ENCODE measurements at places on chromosomes 2 and 18.
A peak's percentile ranks its signal among the peaks of the same experiment; 100 is the strongest.

- DNase-seq, result no peak
Measured at GRCh38 chr2:10242998-10243925, 59.4 kb upstream of the HPCAL1 start.

DNA sequence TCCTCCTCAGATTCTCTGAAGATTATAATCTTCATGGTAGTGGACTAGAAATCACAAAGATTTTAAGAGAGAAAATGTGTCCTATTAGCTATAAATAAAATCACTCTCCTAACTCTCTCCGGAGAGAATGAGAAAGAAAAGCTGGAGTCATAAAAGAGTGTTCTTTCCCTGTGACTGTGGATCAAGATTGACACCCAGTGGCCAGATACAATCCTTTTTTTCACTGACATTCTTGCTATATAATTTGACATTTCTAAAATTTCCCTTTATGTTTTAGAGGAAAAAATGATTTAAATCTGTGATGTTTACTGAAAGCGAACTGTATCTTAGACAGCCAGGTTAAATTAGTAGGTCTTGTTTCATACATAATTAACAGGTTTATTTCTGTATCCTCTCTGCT is 35.4 kb upstream of the LRP2 start:
- no peak for DNase-seq

DNA sequence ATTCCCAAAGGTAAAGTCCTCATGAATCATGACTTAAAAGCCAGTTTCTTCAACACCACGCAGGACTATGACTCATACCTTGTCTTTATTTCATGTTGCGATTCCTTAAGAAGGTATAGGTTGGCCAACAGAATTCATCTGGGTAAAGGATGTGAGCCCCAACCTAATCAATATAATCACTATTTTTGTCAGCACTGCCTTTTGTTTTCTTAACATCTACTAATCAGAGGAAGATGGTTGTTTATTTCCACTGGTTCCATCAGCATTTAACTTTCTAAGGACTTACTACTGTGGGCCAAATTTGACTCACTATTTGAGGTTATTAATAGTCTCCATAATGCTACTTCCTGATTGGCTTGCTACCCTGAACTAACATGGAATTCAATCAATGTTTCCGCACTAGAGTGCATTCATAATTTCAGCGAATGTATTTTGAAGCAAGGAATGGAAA is 78.6 kb downstream of the SCG2 start:
- no peak for DNase-seq

GRCh38 chr2:86825036-86825692 is 34.5 kb upstream of the CD8A start:
- no peak for DNase-seq

DNA sequence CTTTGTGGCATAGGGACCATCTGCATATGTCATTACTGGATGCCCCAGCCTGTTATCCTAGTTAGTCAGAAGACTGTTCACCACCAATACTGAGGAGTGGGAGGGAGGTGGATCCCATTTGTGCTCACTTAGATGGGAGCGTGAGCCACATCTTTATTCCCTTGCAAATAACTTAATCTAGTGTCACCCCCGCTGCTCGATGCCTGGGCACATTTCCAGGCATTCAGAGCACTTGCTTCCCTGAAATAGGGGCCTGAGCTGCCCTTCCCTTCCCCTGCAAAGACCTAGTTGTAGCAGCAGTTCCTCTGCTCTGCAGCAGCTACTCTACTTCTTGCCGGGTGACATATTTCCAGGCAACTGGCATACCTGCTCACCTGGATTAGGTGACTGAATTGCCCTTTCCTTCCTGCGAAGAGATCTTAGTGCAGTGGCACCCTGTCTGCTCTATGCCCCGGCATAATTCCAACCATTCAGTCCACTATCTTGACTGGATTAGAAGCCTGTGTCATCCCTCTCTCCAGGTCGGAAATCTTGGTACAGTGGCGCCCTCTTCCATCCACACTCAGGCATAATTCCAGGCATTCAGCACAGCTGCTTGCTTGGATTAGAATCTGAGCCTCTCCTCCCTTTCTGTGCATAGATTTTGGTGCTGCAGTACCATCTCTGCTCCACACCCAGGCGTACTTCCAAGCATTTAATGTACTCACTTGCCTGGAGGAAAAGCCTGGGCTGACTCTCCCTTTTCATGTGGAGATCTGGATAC is 1389.1 kb upstream of the TMEFF2 start:
- DNase-seq, result no peak

GRCh38 chr2:164496881-164497280 is 124.4 kb downstream of the GRB14 start:
- DNase-seq, result no peak

DNA sequence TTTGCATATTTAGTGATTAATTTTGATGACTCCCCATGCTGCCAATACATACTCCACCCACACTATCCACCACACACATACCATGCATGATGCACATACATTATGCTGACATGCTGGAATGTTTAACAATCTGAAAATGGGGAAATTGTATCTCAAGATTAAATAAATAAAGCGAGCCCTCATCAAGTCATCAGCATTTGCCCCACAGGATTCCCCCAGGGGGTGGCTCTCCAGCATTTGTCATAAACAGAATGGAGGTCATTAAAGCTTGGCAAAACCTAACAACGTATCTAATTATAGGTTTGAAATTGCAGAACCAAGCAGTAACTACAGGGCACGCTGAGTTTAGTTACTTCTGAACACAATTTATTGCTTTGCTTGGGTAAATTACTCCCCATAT is 141.2 kb upstream of the TACR1 start:
- DNase-seq, result no peak

DNA sequence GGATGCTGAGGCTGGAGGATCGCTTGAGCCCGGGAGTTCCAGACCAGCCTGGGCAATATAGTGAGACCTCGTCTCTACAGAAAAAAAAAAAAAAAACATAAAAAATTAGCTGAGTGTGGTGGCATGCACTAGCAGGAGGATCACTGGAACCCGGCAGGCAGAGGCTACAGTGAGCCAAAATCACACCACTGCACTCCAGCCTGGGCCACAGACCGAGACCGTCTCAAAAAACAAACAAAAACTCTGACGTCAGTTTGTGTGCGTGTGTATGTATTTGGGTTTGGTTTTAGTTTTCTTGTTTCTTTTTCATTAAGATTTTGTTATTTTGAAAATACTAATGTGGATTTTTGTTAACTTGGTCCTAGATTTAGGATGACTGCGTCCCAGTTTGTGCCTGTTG is 19.0 kb downstream of the CEP68 start:
- DNase-seq, result no peak

GRCh38 chr2:78549766-78550165 is 475.7 kb upstream of the REG3G start:
- no peak for DNase-seq

- no peak for DNase-seq
Measured at GRCh38 chr2:60972889-60973656, 44.4 kb upstream of the PEX13 start.

DNA sequence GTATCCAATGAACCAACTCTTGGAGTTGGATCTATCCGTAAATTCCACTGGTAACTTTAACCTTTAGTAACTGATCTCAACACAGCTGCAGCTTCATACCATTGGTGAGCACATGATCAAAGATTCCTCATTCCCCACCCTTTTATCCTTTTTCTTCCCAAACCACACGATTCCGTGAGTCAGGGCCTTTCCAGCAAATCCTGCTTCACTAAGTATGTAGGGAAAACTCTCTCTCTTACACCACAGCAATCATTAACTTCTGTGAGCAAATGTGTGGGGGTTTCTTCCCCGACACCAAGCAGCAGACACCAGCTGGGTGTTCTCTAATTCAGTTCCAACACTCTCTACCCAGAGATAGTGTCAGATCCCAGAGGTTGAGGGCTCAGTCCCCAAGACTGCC is 23.5 kb downstream of the ELP2 start:
- no peak for DNase-seq

GRCh38 chr2:102258386-102259074 is 52.8 kb upstream of the IL1RL1 start:
- no peak for DNase-seq

DNA sequence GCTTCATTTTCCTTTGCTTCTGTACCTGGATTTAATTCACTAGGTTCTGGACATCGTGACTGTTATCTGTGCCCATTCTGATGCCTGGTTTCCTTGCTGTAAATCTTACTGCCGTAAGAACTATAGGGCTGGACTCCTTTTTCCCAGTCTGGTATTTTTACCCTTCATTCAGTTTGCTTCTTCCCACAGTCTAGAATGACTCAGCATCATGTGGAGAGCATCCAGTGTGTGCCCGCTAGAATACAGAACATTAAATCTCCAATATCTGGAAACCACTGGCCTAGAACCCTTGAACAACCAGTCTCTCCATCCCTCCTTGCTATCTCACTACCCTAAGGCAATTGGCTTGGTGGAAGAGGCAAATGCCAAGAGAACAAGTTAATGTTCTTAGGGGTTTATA is 1075.4 kb upstream of the ZEB2 start:
- DNase-seq, result no peak

- no peak for DNase-seq
Measured at GRCh38 chr2:43513796-43514195, 82.0 kb downstream of the THADA start.

GRCh38 chr2:229899604-229900003 is 22.2 kb downstream of the TRIP12 start:
- DNase-seq, result no peak

- no peak for DNase-seq
Measured at GRCh38 chr2:33958591-33958990, 359.5 kb upstream of the FAM98A start.

GRCh38 chr2:31038385-31038784 is 99.9 kb downstream of the GALNT14 start:
- no peak for DNase-seq

- no peak for DNase-seq
Measured at GRCh38 chr18:54119524-54120019, 104.9 kb downstream of the MBD2 start.

DNA sequence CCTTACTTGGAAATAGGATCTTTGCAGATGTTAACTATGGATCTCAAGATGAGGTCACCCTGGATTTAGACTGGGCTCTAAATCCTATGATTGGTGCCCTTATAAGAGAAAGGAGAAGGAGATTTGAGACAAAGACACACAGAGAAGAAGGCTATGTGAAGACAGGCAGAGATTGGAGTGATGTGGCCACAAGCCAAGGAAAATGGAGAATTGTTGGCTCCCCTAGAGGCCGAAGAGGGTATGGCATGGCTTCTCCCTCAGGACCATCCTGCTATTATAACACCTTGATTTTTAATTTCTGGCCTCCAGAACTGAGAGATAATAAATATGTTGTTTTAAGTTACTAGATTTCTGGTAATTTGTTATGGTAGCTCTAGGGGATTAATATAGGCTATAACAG is 7.6 kb downstream of the CYBRD1 start:
- peak; percentile 29 for DNase-seq

GRCh38 chr2:123095219-123095835 is 929.8 kb upstream of the CNTNAP5 start:
- DNase-seq, result no peak

GRCh38 chr2:192585418-192585817 is 390.7 kb upstream of the TMEFF2 start:
- no peak for DNase-seq

DNA sequence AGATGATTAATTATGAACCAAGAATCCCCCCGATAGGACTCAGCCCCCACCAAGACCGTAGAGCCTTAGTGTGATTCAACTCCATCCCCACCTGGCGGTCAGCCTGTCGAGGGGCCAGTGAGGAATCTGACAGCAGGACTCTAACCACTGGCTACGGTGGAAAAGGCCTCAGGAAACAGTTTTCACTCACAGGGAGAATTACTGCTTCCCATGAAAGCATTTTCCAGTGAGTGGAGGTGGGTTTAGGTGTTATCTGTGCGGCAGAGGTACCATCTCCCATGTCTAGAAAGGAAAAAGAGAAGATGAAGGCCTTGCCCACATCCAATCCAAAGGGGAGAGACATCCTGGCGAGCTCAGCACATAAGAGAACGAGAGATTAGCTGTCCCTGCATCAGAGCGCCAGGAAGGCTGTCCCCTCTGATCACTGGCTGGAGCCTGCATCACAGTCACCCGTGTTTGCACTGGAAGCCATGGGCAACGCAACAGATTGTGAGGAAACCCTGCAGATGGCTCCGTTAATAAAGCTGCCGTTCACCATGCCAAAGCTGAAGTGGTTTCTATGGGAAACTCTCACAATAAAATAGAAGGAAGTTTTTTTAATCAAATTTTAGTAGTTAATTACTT is 22.3 kb downstream of the COX7A2L start:
- no peak for DNase-seq

GRCh38 chr18:79100944-79101343 is 31.8 kb downstream of the ATP9B start:
- DNase-seq, result no peak

GRCh38 chr2:36172824-36173223 is 182.8 kb upstream of the CRIM1 start:
- DNase-seq, result no peak

DNA sequence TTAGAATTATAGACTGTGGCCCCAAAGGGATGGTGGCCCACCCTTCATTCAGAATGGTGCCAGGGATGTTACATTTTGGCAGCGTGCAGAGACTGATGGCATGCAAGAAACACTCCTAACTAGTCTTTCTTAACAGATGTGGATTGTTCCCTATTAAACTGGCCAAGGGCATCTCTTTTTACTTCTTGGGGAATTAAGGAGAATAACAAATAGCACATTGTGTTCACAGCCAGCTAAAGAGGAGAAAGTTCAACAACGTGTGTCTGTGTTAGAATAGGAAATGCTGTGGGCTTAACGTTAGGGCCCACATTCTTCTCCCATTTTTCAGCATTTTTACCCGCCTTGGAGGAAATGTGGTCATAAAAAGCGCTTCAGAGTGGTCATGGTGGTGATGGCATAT is 404.8 kb downstream of the CDH2 start:
- no peak for DNase-seq
